ENCODE measurements at places on chromosomes 2 and 18. TPM values are rescaled to one million over a fixed set of nuclear protein-coding genes. Genes with fewer than 3 reads are reported as not detected.

- DNase-seq: no peak
Measured at GRCh38 chr2:82675186-82675585, 1783.9 kb downstream of the SUCLG1 start.

Gene STRN
- polyA plus RNA-seq: 20.3 TPM

DNA sequence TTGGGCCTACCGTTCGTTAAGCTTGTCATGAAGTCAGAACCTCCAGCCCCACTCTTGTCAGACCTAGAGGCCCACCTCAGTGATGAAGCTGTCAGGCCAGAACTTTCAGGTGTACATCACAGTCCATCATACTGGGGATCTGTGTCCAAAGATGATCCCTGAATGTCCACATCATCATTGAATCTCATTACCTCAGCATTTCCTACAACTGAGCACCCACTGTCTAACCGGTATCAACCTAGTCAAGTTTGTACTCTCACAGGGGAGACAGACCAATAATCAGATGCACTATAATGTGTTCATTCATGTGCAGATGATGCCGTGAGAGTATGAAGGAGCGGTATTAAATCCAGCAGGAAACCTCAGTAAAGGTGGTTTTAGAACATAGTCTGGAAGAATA, 36.3 kb upstream of the EHBP1 start:
- DNase-seq: no peak

DNA sequence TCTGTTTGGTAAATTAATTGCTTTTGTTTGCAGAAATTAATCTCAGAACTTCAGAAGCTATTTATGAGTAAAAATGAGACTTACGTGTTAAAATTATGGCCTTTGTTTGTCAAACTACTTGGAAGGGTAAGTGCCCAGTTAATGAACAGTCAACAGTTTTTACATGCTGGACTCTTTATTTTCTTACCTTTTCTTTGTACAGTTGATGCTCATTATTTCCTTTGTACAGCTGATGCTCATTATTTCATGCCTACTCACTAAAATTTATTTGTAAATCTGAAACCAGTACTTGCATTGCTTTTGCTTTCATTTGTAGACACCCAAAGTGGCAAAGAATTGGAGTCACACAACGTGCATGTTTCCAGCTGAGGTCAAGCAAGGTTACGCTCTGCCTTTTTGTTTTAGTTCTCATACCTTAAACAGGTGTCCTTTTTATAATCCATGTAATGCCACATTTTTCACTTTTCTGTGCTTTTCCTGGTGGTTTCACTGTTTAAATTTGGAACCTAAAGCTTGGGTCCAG, 13.3 kb downstream of the RIF1 start:
- DNase-seq: no peak

DNA sequence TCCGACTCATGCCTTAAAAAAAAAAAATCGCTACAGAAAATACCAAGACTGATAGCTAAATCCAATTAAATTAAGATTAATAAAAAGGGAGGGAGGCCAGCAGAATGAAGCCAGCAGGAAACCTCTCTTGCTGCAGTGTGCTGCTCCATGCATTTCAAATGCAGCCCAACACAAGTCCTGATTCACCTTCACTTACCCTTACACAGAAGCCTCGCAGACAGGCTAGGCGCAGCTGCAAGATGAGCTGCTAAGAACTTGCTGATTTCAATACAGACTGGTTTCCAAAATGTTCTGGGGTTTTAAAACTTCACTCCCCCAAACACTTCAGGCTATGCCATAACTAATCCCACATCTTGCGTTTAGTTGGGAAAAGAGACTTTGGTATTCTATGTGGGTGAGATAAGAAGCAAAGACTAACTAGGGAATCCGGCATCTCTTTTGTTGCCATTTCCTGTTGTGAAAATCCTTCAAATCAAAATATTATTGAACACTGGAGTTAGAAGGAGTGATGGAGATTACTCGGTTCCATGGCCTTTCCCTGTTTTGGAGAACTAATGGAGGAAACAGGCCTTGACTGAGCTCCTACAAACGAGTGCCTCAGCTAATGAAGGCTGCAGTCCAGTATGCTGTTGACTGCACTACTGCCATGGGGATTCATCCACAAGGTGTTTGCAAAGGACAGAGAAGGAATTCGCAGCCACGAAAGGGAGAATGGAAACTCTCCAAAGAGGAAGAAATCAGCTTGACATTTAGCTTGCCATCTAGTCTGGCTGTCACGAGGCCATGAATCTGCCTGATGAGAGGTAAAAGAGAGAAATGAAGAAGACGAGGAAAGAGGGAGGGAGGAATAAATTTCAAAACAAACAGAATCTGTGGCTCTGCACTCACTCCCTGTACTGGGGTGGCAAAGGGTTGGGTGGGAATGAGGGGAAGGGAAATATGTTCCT, 67.3 kb downstream of the CLHC1 start:
- no peak for DNase-seq

- DNase-seq: no peak
Measured at GRCh38 chr2:28326469-28326805, 66.2 kb upstream of the FOSL2 start.

Gene LYG1
- 3.0 TPM for polyA plus RNA-seq
